Caudate nucleus (tissue), 63 donors: ENCODE measurements at places on chromosomes 3 and 15.

DNA sequence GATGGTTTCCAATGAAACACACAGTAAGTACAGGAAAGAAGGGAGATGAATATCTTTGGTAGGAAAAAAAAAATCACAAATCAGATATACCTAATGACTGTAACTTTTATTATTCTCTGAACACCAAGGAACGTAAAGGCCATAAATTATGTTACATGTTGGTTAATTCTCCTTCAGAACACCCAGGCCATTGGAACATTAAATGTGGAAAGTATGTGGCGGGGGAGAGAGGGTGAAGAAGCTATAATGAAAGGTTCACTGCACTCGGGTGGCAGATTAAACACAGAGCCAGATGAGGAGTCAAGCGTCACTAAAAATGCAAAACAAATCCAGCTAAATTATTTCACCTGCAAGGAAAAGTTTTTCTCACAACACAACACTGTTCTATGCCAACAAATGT is 193.8 kb downstream of the FHIT start:
- DNase-seq, result no peak

GRCh38 chr3:127038923-127039581 is 56.1 kb downstream of the PLXNA1 start:
- DNase-seq, result no peak

GRCh38 chr3:192281207-192281880 is 446.0 kb downstream of the FGF12 start:
- no peak for DNase-seq

GRCh38 chr3:170483485-170484262 is 65.0 kb downstream of the CLDN11 start:
- DNase-seq, result no peak

GRCh38 chr3:133400006-133400515 is at the start of gene BFSP2:
TSS of gene BFSP2 (plus strand) at chr3:133400056. CDS start at chr3:133400084, 28 bp downstream.
- no peak for DNase-seq
